ENCODE measurements at places on chromosomes 1 and 21.

DNA sequence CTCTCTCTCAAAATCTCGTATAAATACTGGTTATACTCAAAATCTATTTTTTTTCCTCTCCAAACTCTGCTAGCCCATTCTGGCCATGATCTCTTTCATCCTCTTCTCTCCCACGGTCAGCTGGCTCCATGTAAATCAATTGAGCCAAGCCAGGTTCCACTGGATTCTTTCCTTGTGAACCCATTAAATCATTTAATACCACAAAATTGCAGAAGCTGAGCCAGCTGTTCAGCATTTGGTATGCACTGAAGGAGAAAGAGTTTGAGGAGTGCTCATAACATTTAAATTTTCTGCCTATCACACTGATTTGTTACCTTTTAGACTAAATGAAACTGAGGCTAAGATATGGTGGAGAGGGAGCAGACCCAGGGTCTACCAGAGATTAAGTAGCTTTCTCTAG is 29.1 kb upstream of the TADA1 start:
- DNase-seq, result no peak

- no peak for DNase-seq
Measured at GRCh38 chr1:178101266-178101630, 7.3 kb downstream of the RASAL2 start.

DNA sequence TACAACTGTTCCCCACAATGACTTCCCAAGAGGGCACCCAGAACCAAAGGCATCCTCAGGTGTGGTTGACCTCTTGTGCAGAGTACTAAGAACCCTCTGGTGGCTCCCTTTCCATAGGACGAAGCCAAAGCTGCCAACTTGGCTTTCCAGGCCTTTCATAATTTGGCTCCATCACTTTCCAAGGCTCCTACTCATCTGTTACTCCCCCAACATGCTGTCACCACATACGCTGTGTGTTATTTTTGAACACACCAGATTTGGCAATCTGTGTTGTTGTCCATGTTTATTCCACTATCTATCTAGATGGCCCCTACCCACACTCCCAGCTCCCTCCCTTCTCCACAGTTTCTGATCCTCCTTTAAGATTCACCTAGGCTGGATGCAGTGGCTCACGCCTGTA is 10.2 kb upstream of the NKAIN1 start:
- DNase-seq, result no peak

DNA sequence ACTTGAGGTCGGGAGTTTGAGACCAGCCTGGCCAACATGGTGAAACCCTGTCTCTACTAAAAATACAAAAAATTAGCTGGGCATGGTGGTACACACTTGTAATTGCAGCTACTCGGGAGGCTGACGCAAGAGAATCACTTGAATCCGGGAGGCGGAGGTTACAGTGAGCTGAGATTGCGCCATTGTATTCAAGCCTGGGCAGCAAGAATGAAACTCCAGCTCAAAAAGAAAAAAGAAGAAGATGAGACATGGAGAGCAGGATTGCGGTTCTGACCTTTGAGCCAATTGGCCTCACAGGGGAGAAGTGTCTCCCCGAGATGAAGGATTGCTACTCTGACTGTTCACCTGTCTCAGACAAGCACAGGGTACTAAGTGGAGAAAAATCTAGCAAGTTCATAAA is 6.6 kb downstream of the SCCPDH start:
- DNase-seq, result peak; percentile 89

- DNase-seq, result no peak
Measured at GRCh38 chr1:211386921-211387320, 60.3 kb downstream of the TRAF5 start.

DNA sequence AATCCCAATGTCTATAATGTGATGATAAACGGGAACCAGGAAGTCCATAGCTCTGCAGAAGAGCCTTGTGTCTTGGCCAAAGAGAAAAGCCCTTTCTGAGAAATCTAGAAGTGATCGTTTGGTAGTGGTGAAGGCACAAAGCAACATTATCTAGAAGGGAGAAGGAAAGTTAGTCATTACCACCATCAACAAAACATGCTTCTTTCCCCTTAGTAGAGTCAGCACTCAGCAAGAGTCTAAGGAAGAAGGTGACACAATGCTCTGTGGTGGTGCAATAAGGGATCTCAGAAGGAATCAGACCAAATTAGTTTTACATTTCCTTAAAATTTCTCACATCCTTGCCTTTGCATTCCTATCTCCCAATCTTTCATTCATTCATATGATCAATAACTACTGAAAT is 134.4 kb upstream of the PRDX6 start:
- peak; percentile 48 for DNase-seq

- no peak for DNase-seq
Measured at GRCh38 chr1:46523496-46524353, 27.7 kb downstream of the KNCN start.

GRCh38 chr1:27542463-27543273 is 52.7 kb upstream of the WASF2 start:
- peak; percentile 75 for DNase-seq

DNA sequence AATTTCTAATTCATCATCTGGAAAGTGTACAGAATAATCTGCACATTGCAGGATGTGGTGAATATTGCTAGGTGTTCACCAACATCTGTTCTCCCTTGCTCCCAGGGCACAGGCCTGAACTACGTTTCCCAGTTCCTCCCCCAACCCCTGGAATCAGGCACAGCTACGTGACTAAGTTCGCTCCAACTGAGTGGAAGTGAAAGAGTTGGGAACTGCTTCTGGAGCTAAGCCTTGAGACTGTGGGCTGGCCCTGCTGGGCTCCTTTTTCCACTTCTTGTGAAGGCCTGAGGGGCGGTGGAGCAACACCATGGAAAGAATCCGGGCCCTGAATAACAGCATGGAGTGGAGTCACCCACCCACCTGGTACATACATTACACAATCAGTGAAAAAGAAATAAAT is 534.6 kb downstream of the SMYD3 start:
- DNase-seq, result no peak

DNA sequence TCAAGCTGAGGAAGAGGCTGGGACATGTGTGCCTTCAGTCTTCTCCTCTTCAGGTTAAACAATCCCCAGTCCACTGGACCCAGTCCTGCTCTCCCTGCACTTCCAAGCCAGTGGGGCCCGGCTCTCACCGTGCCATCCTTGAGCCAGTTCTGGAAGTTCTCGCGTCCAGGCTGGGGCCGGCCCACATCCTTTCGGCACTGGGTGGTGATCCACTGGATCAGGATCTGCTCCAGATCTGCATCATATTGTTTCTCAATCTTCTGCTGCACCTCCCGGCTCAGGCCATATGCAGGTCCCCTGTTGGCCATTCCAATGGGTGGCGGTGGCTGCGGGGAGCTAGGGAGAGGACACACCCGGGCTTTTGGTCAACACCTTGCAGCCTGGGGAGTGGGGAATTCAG is 5.1 kb downstream of the TAGLN2 start:
- no peak for DNase-seq

DNA sequence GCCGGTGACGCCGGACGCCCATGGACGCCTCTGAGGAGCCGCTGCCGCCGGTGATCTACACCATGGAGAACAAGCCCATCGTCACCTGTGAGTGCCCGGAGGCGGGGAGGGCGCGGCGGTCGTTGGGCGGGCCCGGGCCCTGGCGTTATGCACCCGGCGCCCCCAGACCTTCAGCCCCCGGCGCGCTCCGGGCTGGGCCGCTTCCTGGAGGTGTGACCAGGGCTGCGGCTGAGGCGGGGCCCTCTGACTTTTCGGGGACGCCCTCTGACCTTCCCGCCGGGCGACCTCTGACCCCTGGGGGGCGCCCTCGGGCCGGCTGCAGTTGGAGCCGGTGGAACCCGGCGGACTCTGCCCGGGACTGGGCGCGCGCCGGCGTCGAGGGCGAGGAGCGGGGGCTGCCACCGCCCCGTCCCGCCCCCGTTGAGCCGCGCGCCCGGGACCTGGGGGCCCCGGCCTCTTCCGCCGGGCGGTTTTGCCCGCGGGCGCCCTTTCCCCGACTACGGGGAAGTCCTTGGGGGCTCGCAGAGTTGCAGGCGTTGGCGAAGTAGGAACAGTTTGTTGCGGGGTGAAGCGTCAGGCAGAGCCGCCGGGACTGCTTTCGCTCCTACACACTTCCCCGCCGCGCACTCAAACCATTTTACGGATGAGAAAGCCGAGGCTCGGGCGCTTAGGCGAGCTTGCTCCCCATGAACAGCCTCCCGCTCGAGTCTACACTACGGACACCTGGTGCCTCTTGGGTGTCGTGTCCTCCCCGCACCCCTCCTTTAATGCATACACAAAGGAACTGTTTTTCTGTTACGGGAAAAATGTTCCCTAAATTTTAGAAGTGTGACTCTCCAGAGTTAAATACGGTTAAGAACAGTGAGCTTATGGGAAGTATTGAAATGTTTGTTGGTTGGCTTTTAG is 618 bp downstream of the TRAPPC10 start:
- DNase-seq, result peak; percentile 83

DNA sequence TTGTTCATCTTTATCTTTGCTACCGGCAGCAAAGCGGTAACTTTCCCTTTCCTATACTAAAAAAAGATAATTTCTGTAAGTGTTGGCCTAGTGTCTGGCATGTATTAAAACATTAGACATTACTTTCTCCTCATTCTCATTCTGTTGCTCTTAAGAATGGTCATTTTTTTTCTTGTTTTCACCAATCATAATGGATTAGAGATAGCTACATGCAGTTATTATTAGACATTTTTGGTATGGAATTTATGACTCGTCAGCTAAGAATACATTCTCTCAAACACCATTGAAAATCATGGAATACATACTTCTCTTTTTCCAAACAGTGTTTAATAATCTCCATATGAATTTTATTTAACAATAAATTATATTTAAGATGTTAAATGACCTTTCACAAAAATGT is 1154.6 kb downstream of the BRINP3 start:
- no peak for DNase-seq

DNA sequence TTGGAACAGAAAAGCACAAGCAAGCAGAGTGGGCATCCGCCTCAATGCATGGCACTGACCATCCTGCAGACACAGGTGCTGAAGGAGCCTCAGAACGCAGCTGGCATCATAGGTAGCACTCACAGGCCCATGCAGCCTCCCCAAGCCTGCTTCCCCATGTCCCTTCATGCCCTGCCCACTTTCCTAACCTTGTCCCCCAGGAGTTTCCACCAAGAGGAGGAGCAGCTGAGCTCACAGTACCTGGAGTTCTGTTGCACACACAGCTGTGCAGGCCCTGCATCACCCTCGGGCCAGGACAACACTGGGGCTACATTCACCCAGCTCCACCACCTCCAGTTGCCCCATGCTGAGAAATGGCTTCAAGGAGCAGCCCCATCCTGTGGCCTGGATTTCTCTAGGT is 83.4 kb downstream of the SETD4 start:
- DNase-seq, result no peak

DNA sequence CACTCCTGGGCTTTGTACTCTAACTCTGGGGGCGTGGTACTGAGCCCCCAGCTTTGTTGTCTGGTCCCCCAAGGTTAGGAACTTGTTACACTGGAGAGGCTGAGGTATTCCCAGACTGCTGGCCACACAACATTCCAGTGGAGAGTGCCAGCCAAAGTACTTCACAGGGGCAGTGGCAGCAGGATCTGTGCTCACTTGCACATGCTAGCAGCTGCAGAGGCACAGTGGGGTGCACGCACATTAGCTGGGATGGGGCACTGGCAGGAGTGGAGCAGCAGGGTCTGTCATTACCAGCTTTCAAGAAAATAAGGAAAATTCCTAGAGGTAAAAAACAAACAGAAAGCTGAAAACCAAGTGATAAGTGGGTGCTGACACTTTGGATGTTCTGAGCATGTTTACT is 31.0 kb downstream of the ZNF691 start:
- no peak for DNase-seq

- DNase-seq, result no peak
Measured at GRCh38 chr21:38269576-38269936, 12.8 kb downstream of the KCNJ15 start.

- DNase-seq, result peak; percentile 22
Measured at GRCh38 chr1:230109895-230110667, 43.0 kb downstream of the GALNT2 start.

DNA sequence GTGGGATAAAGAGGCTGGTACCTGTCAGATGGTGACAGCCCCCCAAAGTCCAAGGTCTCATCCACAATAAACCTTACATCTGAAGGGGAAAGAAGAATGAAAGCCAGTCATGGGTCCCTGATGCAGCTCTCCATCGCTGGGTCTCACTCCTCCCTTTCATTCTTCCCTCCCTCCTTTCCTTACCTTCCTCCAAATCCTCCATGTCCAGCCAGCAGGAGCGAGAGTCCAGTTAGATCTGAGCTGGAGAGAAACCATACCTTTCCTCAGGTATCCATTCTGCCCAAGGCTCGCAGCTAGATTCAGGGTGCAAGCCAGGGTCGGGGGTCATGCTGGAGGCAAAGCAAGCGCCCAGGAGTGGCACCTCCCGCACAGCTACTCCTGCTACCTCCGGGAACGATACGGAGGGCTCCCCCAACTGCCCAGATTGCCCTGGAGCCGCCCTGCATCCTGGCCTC is 421 bp downstream of the PSRC1 start:
- no peak for DNase-seq

GRCh38 chr1:6124746-6125365 is 55.3 kb downstream of the CHD5 start:
- DNase-seq, result no peak

DNA sequence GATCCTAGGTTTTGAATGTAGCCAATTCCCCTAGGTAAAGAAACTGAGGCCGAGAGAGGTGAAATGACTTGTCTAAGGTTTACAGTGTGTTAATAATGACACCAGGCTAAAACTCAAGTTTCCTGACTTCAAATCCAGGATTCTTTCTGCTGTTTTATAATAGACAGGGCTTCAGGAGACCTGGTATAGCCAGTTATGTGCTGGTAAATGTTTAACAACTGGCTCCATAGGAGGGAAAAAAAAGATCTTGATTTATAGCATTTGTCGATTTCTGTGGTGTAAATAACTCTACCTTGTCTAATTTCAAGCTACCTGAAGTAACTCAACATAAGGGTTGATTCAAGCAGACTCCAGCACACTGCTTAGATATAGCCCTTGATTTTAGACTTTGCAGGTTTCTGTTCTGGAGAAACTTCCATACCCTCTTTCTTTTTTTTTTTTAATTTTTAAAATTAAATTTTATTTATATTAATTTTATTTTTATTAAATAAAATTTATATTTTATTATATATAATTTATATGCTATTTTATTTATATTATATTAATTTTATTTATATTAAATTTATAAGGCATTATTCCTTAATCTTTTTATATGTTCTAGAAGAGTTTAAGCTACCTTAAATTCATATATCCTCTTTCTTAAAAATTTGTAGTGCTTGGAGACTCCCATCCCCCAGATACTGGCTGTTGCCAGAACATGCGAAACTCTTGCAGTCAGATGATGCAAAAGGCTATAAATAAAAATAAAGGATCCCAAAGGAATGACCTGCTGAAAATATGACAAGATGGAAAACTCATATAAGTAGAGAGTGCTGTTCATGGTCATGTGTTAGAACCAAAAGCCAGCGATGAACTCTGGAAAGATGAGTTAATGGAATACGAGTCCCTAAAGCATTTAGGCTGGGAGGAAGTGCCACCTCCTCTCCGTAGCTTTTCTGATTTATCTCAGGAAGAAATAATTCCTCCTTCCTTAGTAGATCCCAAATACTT is 35.4 kb upstream of the SRSF10 start:
- no peak for DNase-seq

Measured in inflammatory macrophage treated with lipopolysaccharide for 4 hours (primary cell).